ENCODE measurements at places on chromosomes 11 and 22.

DNA sequence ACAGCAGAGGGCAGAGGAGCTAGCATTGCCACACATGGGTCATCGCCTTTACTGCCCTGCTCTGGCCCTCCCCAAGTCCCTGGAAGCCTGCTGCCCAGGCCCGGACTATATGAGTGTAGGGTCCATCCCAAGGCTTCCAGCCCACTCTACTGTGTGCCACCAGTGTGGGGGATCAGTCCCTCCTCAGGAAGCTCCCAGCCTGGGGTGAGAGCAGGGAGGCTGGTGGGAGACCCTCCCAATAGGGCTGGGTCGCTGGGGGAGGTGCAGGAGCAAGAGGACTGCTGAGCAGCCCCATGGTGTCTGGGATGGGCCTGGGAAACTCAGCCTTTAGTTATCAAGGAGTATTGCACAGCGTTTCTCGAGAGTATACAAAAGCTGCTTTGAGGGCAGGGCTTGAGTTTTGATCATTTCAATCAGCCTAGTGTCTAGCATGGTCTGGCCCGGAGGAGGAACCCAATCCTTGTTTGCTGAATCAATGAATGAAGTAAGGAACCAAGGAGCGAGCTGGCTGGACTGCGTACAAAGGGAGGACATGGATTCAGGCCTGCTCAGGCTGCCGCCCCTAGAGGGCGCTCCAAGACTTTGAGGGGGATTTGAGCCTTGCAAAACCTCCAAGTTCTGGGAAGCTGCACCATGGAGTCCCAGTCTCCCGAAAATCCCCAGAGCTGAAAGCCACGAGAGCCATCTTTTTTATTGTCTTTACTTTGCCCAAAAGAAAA lies 89.0 kb upstream of the PARVA start:
- DNase-seq = peak; percentile 91

- DNase-seq = peak; percentile 49
These were observed 15.6 kb upstream of the UCP3 start for GRCh38 chr11:74024261-74025029.

DNA sequence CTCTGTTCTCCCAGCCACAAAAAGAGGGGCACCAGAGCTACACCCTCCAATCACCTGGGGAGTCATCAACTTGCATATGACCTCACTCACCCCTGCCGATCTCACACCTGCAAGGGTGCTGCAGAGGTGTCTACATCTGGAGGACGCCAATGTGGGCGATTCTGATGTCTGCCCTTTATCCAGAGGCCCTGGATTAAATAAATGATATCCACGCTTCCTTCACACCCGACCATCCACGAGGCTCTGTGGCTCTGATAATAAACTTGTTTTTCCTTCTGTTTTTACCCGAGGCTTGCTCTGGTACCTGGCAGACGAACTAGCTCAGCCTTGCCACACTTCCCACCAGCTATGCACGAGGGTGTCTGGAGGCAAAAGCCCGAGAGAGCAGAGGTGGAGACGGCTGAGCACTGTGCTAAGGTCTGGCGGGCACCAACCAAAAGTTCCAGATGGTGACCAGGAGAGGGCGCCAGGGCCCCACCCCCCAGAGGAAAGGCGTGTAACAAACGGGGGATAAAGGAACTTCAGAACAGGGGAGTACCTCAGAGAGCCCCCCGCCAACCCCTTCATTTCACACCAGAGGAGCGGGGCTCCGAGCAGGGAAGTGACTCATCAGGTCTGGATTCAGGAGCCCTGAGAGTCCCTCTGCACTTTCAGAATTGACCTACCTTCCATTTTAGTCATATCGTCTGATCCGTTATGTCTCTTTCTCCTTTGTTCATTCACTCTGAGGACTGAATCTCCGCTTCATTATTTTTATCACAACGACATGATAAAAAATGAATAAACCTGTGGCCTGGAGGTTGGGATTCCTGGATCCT lies 13.5 kb downstream of the SCN3B start:
- no peak for DNase-seq

DNA sequence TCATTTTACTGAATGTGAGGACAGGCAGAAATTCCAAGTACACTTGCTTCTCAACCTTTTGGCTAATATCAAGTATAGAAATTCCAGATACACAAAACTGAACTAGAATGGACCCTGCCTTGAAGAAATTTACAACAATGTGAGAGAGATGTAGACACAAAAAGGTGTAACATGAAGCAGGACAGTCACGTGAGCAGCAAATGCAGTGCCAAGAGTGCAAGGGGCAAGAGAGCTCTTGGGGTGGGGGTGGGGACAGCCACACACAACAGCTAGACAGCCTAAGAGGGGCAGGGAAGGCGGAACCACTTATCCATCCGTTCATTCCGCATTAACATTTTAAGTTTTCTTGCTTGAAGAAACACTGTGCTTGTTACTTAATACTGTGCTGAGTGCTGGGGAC lies 28.9 kb downstream of the PLEKHA7 start:
- DNase-seq = no peak

GRCh38 chr22:35821654-35822053 lies 104.0 kb downstream of the APOL5 start:
- DNase-seq = no peak

DNA sequence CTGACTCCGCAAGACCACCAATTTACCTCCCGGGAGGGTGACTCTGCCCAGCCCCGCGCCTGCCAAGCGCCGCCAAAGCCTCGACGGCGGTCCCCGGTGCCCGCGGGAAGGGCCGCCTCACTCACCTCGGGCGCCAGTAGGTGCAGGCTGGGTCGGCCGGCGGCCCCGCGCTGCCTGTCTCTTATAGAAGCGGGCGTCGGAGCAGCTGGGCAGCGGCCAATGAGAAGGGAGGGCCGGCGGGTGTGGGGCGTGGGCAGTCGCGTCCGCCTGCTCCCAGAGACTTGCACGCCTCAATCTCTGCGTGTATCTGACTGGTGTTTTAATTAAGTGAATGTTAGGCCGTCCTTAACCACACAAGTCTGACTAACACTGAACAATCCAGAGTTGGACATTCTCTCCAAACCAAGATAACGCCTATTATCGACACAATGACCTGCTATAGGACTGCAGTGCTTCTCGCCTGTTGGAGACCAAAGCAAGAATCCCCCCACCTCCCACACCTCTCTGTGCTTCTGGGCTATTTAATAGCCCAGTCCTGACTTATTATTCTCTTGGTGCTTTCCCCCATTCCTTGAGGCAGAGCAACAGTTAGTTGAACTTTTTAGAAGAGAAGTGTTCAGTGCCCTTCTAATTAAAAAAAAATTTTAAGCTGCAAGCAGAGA lies at the start of gene TPH1:
Gene TPH1 (minus strand): TSS at position 154 of the 662 bp plus-strand sequence. CDS start 5,507 bp downstream, outside the sequence.
- DNase-seq = no peak

DNA sequence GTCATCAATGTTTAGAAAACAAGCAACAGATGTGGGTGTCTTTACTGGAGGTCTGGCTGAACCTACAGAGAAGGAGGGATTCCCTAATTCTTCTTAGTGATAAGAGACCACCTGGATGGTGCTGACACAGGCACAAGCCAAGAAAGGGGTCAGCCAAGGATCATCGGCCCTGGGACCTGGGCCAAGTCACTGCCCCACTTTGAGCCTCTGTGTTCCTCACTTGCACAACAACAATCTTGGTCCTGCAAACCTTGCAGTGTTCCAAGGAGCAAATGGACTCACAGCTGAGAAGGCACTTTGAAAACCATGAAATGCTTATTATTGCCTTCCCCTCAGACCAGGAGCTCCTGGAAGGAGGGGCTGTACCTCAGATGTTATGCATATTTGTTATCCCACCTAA lies 7.0 kb upstream of the KCNE3 start:
- DNase-seq = no peak

DNA sequence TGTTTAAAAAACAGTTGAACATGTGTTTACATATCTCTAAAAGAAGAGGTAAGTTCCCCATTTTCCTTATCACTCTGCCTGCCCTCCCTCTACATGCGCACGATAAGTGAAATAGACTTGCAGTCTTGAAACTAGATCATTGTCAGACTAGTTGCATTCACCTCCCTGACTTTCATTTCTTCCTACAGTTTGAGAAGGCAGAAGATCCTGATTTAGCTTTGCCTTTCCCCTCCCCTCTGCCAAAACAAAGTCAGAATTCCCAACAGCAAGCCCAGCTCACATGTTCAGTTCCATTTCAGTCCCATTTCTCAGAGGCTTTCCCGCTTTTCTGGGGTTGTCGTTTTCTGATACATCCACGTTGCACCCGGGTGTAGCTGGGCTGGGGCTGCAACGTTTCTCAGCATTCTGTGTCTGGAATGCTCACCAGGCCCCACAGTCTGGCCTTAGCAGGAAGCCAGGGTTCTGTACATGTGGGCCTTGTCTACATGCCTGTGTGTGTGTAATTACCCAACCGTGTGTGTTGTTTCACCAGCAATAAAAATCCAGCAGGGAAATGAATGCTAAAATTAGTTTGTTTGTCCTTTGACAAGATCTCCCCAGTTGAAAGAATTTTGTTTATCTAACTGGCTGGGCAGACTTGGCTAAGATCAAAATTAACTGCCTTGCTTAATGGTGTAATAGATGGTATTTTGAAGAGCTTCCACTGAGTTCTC lies 179.2 kb downstream of the DBX1 start:
- no peak for DNase-seq

GRCh38 chr11:2091786-2092463 lies 47.3 kb downstream of the IGF2 start:
- DNase-seq = no peak

DNA sequence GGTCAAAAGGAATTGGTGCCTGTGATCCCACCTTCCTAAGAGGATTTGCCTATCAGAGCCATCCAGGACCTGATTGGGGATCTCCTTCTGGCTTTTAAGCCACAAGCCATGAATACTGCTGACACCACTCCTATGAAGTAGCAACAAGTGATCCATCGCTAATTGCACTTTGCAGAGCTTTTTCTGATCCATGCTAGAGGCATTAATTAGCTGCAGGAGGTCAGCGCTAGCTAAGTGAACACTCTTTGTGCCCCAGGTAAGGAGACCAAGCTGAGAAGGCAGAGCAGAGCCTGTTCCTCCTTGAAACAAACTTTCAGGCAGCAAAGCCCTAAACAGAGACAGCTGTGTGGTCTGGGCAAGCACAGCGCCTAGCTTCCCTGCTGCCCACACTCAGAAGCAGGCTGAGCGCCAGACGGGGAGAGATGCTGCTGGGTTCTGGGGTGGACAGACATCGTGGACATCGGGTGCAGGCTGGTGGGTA lies 122.2 kb downstream of the ABTB2 start:
- no peak for DNase-seq
